ENCODE measurements at places on chromosomes 12 and 14.

DNA sequence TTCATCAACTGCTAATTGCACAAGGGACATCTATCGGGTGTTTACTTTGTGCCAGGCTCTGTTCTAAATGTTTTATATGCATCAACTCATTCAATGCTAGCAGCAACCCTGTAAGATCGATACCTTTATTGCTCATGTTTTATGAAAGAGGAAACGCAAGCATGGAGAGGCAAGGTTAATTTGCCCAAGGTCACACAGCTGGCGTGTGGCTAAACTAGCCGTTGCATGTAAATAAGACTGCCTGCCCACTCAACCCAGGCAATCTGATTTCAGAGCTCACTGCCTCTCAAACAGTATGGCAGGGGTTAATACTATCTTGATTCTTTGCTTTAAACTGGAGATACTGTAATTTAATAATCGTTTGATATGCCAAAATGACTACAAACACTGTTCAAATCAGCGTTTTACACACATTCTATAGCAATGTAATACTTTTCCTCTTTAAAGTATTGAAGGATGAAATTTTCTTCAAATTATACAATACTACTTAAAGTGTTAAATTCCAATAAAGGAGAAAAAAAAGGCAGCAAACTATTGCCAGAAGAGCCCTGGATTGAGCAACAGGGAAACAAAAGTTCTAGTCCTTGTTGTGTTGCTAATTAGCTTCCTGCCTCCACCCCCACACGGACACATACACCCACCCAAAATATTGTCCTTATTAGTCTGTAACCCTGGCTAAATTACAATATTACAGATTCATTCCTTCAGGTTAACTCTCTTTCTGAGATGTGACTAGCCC lies 39.1 kb upstream of the DHRS7 start:
- peak; percentile 29 for DNase-seq

GRCh38 chr12:263574-263973 lies 938 bp upstream of the SLC6A13 start:
- DNase-seq: no peak

- DNase-seq: no peak
These were observed 7.7 kb downstream of the DYRK2 start for GRCh38 chr12:67656251-67656650.

DNA sequence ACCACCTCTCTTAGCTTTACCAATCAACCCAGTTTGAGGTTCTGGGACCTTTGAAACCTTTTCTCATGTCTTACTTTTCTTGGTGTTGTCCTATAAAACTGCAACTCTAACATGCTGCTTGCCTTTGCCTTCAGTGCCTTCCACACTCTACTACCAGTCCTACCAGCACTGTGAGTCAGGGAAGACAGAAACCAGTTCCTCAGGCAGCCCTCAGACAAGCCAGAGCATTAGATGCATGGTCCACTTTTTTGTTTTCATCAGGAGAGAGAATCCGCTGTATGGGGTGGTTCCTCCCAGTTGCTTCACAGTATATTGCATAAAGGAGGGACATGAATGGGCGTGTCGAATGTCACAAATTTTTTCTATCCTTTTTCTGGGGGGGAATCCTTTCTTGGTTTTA lies 17.3 kb upstream of the KLRB1 start:
- DNase-seq: no peak

GRCh38 chr14:71321574-71322315 lies 414.5 kb downstream of the PCNX1 start:
- no peak for DNase-seq
